ENCODE measurements at places on chromosomes 7 and 10.

- DNase-seq = no peak
These were observed 50.7 kb downstream of the PPP1R3C start for GRCh38 chr10:91582153-91582554.

DNA sequence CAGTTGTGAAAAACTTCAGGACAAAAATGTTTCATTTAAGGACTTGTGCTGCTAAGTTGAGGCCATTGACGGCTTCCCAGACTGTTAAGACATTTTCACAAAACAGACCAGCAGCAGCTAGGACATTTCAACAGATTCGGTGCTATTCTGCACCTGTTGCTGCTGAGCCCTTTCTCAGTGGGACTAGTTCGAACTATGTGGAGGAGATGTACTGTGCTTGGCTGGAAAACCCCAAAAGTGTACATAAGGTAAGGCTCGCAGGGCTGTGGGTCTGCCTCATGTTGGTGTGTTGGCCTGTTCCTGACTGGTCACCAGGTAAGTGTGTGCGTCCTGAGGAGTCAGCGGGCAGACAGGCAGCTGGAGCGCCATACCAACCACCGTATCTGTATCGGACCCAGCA is 17.9 kb downstream of the OGDH start:
- DNase-seq = no peak

- no peak for DNase-seq
These were observed 177.1 kb downstream of the SORCS1 start for GRCh38 chr10:106987362-106987761.

GRCh38 chr10:11886138-11886474 is 63.0 kb downstream of the PROSER2 start:
- no peak for DNase-seq

GRCh38 chr7:107989618-107990373 is 13.2 kb downstream of the LAMB1 start:
- no peak for DNase-seq

DNA sequence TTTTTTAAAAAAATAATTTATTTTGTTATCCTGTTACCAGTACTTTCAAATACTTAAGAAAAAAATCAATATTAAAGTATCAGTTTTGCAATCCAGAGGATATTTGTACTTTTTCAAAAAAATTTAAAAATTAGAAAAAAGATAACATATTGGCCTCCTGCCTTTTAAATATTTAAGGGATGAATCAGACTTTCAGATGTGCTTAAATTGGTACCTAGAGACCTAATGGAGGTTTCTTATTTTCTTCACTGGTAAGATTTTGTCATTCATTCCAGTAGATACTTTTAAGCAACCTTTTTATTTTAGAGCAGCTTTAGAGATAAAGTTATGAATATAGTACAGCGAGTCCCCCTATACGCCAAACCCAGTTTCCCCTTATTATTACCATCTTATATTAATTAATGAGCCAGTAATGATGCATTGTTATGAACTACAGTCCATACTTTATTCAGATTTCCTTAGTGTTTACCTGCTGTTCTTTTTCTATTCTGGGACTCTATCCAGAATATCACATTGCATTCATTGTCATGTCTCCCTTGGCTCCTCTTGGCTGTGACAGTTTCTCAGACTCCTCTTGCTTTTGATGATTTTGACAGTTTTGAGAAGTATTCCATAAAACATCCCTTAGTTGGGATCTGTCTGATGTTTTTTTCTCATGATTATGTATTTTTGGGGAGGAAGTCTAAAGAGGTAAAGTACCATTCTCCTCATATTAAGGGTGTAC is 34.2 kb downstream of the BICC1 start:
- no peak for DNase-seq

- DNase-seq = no peak
These were observed 18.1 kb downstream of the POLR1F start for GRCh38 chr7:19690736-19691135.

- no peak for DNase-seq
These were observed 243.9 kb upstream of the IMMP2L start for GRCh38 chr7:111806232-111806631.

DNA sequence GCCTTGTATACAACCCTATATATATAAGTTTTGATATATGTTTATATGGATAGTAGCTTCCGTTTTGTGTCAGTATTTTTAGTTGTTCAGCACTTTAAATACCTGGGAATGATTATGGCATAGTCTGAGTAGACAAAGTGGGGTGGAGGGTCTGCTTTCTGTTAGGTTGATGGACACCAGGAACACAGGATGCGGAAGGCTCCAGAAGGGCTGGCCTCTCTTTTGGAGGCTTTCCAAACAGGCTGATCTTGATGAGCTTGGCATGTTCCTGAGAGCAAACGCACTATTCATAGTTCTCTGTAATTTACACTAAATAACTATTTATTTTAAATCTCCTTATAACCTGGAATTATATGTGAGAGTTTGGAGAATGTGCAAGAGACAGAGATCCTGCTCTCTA is 12.7 kb downstream of the AKR1E2 start:
- DNase-seq = no peak

DNA sequence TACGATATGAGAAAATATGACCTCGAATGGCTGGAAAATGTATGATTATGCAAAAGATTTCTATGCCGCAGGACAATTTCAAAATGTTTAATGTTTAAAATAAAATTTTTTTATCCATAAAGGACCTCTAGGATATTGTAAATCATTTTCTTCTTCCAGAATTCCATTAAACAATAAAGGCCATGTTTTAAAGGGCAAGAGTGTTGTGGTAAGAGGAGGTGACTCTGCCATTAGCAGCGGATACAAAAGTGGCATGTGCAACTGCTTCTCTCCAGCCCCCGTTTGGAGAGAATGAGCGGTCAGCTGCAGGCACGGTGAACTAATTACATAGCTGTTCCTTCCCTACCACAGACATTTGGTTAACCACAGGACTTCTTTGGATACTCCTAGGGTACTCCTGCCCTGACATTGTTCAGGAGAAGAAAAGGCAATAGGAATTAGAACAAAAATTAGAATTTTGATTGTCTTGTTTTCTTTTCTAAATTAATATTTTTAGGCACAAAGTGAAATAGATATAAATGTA is 63.8 kb downstream of the HBP1 start:
- DNase-seq = no peak

- DNase-seq = no peak
These were observed 44.3 kb upstream of the ECHDC3 start for GRCh38 chr10:11697718-11698527.

DNA sequence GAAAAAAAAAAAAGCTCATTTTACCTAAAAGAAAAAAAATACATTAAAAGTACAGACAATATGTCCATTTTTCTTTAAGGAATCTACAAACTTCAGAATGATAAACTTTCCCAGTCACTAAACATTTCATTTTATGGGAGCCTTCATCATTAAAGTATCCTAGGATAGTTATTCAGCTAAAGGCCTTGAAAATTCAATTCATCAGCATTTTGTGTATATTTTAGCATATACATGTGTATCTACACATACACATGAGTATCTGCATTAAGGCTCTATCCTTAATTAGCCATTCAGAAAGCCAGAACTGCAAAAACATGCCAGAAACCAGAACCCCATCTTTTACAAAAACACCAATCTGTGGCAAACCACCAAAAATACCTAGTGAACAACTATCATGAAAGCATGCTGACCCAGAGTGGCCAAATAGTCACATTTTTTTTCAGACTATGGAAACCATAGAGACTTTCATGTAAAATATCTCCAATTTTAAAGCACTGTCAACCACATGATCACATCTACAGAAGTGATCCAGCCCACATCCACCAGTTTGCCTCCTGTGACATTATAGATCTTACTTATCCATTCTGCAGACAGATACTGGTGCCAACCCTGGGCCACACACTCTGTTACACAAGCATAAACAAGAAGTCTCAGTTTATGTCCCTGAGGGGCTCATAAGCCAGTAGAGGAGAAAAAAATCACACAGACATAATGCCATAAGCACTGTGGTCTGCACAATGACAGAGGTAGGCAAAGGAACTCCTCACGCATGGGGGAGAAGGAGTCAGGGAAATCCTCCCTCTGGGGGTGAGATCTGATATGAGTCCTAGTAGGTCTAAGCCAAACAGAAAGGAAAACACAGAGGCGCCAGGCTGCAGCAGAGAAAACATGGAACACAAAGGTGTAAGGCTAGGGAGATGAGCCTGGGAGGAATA is 79.2 kb downstream of the SRPK2 start:
- DNase-seq = peak; percentile 79

DNA sequence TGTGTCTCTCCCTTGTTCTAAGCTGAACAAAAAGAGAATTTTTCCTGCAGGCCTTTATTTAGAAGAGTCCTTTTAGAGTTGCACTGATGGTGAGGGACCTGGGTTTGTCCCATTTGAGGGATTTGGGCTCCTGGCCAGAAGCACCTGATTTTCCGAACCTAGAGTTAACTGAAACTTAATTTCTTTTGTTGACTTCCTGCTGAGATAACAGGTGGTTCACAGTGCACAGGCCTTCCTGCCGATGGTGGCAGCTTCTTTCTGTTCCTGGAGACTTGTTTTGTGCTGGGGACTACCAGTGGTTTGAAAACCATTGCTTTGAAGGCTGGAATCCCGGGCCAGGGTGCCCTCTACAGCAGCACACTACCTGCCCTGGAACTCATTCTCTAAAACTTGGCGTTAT is 99.2 kb downstream of the SUGCT start:
- no peak for DNase-seq

DNA sequence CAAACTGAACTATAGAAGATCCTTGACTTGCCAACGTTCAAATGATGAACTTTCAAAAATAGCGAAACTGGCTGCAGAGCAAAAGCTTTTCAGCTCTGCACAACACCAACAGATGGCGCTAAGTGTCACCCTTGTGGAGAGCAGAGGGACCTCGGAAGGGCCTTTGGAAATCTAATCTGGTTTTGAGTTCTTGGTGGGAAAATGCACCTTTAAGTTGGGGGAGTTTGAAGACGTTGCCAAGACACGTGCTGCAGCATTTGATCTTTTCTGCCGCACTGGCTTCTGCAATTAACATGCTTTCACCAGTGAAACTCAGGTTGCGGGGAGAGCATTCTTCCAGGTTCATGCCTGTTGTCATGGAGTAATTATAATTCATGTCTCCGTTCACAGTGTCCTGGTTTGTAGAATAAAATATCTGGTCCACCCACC is 26.3 kb upstream of the WDR11 start:
- peak; percentile 11 for DNase-seq

DNA sequence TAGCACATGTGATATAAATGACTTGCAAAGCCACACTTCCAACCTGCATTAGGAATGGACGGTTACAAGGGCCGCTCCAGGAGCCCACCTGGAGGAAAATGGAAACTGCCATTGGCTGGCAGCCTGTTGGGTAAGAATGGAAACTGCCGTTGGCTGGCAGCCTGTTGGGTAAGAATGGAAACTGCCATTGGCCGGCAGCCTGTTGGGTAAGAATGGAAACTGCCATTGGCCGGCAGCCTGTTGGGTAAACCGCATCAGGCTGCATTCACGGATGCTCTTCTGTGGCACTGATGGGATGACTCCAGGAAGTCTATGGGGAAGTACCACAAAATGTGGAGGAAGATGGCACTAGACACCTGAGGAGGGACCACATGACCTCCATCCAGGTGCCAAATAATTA is 143.1 kb downstream of the DPP6 start:
- no peak for DNase-seq
